ENCODE measurements at places on chromosomes 12 and 14.

- no peak for DNase-seq
Measured at GRCh38 chr12:49400304-49400703, 33.0 kb downstream of the SPATS2 start.

DNA sequence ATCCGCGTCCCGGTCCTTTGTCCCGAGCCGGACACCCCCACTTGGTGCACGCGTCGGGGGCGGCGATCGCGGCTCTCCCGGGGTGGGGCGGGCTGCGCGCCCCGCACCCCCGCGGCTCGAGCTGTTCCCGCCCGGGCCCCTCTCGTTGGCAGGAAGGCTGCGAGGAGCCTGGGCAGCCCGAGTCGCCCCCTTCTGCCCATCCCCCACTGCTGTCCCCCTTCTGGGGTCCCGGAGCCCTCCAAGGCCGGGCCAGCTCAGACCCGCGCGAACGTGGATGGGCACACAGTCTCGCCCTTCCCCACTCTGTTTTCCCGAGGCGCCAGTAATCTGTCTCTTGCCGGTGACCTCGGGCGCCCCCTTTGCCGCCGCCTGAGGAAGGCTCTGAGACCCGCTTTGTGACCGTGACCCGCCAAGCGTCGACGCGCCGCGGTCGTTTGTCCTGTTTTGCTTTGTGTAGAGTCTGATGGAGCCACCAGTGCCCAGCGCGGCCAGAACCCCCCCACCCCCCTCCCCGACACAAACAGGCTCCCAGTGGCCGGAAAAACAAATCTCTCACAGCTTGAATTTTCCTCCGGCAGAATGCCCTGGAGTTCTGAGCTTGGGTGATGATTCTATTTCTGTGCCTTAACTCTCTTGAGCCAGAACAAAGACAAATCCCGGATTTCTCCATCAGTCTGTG is 610 bp downstream of the C14orf132 start:
- no peak for DNase-seq

DNA sequence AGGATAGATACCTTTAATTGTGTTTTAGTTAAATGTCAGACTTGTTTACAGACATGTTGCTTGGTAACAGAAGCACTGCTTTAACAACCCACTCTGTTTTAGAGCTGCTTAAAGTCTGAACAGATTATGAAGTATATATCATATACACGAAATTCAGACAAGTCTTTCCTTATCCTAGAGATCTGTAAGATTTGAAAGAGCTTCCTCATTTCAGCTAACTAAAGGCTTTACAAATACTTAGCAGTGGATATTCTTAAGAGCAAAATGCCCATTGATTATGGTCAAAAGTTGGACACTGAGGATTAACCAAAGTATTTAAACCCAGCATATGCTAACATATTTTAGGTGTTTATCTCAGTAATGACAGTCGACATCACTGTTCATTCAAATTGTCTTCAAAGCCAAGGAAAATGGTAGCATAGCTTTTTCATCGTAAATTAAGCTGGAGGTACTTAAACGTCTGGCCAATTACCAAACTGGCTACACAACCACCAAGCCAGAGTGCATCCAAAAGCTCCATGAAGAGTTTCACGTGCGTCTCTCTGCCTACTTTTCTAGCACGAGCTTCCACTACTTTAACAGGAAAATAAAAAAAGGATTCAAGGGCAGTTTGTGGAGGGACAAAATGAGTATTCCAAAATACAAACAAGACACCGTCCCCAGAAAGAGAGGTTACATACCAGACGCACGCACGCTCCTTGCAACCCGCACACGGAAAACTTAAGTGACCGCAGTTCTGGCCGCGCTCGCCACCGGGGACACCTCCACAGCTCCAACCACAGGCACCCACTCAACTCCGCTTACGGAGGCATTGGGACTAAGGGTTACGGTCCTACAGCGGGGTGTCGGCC is 565 bp downstream of the CEP83 start:
- peak; percentile 11 for DNase-seq

GRCh38 chr14:22888662-22889061 is 5.6 kb downstream of the REM2 start:
- no peak for DNase-seq
